ENCODE measurements at places on chromosomes 11 and 22. TPM values are rescaled to one million over a fixed set of nuclear protein-coding genes. Genes with fewer than 3 reads are reported as not detected.

Gene HEPHL1
- not detected for total RNA-seq

Gene GVQW3
- 1.1 TPM for total RNA-seq

Gene CHRM1
- total RNA-seq: 0.06 TPM

Gene CHST1
- total RNA-seq: 1.2 TPM

Gene SERPINH1
- 107 TPM for total RNA-seq

Gene SERPING1
- total RNA-seq: 0.50 TPM

Gene CEP126
- 3.5 TPM for total RNA-seq

Gene ADAMTS8
- 0.39 TPM for total RNA-seq

Gene SMIM35
- total RNA-seq: not detected

Gene IFTAP
- 22.4 TPM for total RNA-seq

Gene MFRP
- total RNA-seq: not detected

Gene C11orf87
- 0.03 TPM for total RNA-seq

Gene OR8A1
- not detected for total RNA-seq

Gene CNGA4
- total RNA-seq: 0.18 TPM

Gene BACE1
- total RNA-seq: 7.7 TPM

Gene SNX32
- total RNA-seq: 0.07 TPM

Measured in A549 treated with CpdA at 1 μM for 4 hours (cell line).